CD4-positive, alpha-beta memory T cell (primary cell): ENCODE measurements at places on chromosomes 13 and 19. TPM values are rescaled to one million over a fixed set of nuclear protein-coding genes. Genes with fewer than 3 reads are reported as not detected.

Gene PIBF1
- 36.0 TPM for total RNA-seq

Gene SBSN
- not detected for total RNA-seq

Gene NKG7
- total RNA-seq, result 2.8 TPM

Gene S1PR4
- 231 TPM for total RNA-seq

Gene CDC16
- total RNA-seq, result 87.9 TPM

Gene MAG
- not detected for total RNA-seq

Gene ERICH6B
- not detected for total RNA-seq

Gene ZGLP1
- total RNA-seq, result 7.7 TPM

Gene SCN1B
- total RNA-seq, result 1.4 TPM

Gene SWSAP1
- total RNA-seq, result 4.8 TPM

Gene ZNF816
- total RNA-seq, result 29.6 TPM

Gene THAP8
- total RNA-seq, result 7.0 TPM

Gene DHDH
- total RNA-seq, result 1.6 TPM

Gene ZNF729
- not detected for total RNA-seq

Gene GRK1
- total RNA-seq, result not detected

Gene SIGLEC8
- total RNA-seq, result not detected

Gene AZU1
- total RNA-seq, result not detected

Gene ZNF91
- 113 TPM for total RNA-seq

Gene ZNF709
- total RNA-seq, result 9.6 TPM

Gene WDR87
- not detected for total RNA-seq

Gene IGSF23
- not detected for total RNA-seq

Gene SIRT6
- total RNA-seq, result 26.8 TPM

Gene KLK12
- not detected for total RNA-seq

Gene ZSWIM4
- 6.4 TPM for total RNA-seq

Gene FGF14
- 0.33 TPM for total RNA-seq

Gene ATP4A
- not detected for total RNA-seq

Gene OR7A5
- not detected for total RNA-seq

Gene ZSCAN22
- total RNA-seq, result 5.3 TPM

Gene RFPL4A
- not detected for total RNA-seq

Gene PLVAP
- total RNA-seq, result not detected

Gene IGLON5
- not detected for total RNA-seq

Gene BRSK1
- total RNA-seq, result 1.7 TPM

Gene TRAPPC6A
- 51.9 TPM for total RNA-seq

Gene SH2D3A
- total RNA-seq, result 64.3 TPM

Gene C19orf33
- not detected for total RNA-seq

Gene OR7G2
- not detected for total RNA-seq

Gene ETHE1
- total RNA-seq, result 23.9 TPM

Gene PLPP2
- 0.70 TPM for total RNA-seq

Gene CLEC17A
- total RNA-seq, result not detected

Gene ZNF723
- not detected for total RNA-seq

Gene ZNF846
- 16.9 TPM for total RNA-seq

Gene STOML3
- not detected for total RNA-seq

Gene FPR3
- total RNA-seq, result 3.2 TPM

Gene KIR3DL2
- not detected for total RNA-seq

Gene NLRP7
- not detected for total RNA-seq

Gene GNG7
- total RNA-seq, result 4.2 TPM

Gene IZUMO2
- total RNA-seq, result not detected

Gene NUMBL
- 20.2 TPM for total RNA-seq

Gene SLC35E1
- 38.8 TPM for total RNA-seq

Gene RGS9BP
- 0.52 TPM for total RNA-seq

Gene ZNF429
- 27.9 TPM for total RNA-seq
